ENCODE measurements at places on chromosomes 4 and X.

- DNase-seq, result peak; percentile 59
These were observed 30.9 kb downstream of the FAM9C start for GRCh38 chrX:13013363-13014110.

- no peak for DNase-seq
These were observed 1.2 kb downstream of the PROM1 start for GRCh38 chr4:16082426-16083240.

GRCh38 chrX:149458586-149458985 lies 46.5 kb downstream of the IDS start:
- DNase-seq, result no peak

DNA sequence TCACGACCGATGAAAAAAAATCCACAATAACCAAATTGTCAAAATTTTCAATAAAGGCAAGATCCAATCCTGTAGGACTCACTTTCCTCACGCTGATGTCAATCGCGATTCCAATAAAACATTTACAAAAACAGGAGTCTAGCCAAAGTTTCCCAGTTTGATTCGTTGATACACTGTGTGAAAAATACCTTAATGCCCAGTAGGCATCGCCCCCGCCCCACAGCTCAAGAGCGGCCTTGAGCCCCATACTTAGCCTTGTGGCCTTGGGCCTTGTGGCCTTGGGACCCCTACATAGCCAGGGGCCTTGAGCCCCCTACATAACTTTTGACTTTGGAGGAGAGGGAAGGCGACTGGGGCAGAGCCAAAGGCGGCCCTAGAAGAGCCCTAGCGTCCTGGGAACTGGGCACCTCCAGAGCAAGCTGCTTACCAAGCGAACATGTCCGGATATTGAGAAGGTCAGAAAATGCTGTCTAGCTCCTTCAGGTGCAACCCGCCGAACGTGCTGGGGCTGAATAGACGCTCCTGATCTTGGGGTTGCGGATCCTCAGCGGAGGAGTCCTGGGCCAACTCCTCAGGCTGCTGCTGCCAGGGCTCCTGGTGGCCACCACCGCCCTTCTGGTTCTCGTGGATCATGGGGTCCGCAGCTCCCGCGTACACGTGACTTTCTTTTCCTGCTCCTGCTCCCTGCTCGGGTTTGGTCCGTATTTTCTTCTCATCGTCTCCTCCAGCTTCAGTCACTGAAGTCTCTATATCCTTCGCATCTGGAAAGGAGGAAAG lies 62.9 kb downstream of the RHOXF2B start:
- no peak for DNase-seq
